ENCODE measurements at places on chromosomes 12 and 14.

GRCh38 chr14:36707570-36707969 lies 45.9 kb downstream of the PAX9 start:
- no peak for DNase-seq

DNA sequence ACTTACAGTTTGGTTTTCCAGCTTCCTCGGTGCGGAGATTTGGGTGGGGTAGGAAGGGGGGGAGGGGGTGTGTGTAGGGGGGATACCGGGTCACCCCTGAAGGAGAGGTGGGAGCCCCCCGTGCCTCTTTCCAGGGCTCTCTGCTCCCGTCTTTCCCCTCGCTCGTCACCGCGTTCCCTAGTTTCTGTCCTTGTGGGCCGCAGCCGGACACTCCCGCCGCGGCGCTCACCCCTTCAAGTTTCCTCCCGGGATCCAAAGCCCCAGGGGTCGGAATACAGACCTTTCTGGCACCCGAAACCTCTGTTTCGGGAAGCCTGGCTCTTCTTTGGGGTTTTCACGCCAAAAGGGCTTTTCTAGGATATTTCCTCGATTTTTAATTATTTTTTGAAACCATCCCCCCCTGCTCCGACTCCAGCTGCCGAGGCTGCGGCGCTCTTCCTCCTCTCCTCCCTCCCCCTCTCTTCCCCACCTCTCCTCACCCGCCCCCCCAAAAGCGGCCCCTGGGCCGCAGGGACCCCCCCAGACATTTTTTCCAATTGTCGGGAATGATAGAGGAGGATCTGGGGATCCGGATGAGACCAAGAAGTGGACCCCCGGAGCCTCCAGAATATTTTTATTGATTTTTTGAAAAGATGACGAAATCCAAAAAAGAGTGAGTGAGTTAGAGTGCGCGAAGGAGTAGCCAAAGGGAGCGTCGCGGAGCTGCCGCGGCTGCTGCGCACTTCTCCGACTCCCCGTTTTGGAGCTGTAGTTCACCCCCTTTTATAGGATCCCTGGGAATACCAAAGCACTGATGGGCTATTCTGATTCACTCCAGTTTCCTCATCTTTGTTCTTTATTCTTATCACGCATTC lies 1.7 kb downstream of the CCND2 start:
- DNase-seq: no peak

DNA sequence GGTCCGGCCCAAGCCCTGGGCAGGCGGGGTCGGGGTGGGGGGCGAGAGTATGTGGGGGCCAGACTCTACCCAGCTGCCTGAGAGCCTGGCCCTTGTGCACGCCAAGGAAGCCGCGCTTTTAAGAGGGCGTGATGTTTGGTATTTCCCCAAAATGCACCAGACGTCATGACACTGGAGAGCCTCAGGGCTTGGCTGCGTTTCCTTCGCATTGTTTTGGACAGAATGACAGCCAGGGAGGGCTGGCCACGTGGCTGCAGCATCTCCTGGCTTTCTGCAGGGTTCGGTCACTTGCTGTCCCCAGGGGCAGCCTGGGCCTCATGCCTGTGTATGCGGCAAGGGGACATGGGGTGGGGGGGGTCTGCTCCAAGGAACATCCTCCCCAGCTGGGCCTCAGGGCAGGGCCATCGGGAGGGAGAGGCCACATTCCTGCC lies 16.1 kb upstream of the NUDT14 start:
- DNase-seq: no peak

GRCh38 chr14:105173901-105174894 lies 5.6 kb upstream of the JAG2 start:
- DNase-seq: no peak

DNA sequence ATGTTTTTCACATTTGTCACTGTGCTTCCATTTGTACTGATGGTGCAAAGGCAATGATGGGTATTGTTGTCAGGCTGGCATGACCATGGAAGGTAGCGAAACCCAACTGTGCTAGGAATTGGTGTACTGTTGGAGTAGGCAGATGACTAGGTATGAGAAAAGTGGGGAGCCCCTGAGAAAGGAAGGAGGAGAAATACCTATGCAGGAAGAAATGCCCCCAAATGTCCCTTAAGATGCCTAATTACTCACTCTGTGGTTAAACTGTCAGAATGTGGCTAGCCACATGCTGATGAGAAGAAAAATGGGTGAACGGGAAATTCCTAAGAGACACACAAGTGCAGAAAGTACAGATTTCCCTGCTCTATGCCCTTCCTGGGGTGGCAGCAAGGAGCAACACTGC lies 339.1 kb downstream of the TMEM132D start:
- DNase-seq: no peak

- DNase-seq: no peak
Observed at GRCh38 chr14:23538785-23539184, 12.8 kb downstream of the ZFHX2 start.

- no peak for DNase-seq
Observed at GRCh38 chr12:132783917-132784531, 22.4 kb upstream of the ANKLE2 start.

- no peak for DNase-seq
Observed at GRCh38 chr14:57865403-57866198, at the start of gene SLC35F4. Gene SLC35F4, minus strand, starts transcription at chr14:57866092.

DNA sequence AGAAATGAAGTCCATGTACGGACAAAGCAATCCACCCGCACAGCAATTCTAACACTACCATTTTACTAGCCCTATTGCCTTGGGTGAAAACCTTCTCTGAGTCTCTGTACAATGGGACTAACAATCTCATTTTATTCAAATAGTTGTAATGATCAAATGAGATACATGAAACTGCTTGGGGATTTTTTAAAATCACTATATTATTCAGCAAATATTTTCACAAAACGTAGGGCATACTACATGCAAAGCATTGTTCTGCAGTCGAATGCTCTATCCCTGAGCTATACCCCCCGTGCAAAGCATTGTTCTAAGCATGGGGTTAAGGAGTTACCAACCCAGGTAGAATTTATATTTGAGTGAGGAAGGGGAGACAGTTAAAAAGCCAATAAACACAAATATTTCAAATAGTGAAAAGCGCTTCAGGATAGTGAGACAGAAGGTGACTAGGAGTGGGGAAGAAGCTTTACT lies 554 bp upstream of the ATF7 start:
- DNase-seq: no peak

DNA sequence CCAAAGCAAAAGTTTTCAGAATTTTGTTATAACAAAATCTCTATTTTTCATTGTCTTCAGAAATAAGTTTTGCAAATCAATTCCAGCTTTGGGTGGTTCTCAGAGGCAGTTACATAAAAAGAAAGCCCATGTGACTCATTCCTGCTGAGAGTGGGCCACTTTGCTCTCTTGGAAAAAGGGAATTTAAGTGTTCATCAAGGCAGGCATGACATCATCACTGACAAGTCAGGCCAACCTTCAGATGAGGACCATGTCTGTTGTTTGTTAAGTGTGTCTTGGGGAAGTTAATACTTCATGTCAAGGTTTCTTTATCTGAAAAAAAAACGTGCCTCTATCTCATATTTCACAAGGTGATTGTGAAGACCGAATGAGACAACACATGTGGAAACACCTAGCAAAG lies 519.8 kb upstream of the TMPO start:
- no peak for DNase-seq

- DNase-seq: no peak
Observed at GRCh38 chr14:22691171-22691570, 47.0 kb upstream of the OR6J1 start.

DNA sequence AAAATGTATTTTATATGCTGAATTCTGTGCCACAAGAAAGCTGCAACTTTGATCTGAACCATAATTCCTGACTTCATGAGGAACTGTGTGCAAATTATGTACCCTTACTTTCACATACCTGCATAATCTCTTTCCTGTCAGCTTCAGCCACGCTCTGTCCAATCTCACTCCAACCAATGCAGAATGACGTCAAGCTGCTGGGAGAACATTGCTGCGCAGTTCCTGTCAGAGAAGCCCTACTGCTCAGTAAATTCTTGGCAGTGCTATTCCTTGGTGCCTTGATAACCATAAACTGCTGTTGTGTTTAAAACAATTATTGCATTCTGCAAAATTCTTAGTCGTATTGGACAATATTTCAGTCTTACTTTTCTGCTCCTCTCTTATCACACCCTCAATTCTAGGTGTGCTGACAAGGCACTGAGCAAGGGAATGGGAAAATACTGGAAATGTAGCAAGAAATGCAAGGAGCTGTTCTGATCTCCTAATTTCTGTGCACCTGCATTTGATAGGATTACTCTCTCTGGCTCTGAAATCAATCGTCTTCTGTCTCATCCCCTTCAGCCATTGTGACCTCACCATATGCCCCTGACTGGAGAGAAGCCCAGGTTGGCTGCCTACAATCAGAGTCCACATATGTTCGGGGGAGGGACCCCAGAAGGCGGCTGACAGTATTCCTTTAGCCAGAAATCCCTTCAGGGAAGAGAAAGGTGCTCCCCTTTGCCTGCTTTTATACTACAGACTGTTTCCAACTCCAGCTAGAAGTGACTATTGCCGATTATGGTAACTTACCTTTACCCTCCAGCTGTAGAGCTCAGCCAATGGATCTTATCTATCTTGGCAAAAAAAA lies 274.9 kb upstream of the NOVA1 start:
- no peak for DNase-seq

- DNase-seq: no peak
Observed at GRCh38 chr12:44025499-44025898, 189.6 kb downstream of the TMEM117 start.

- no peak for DNase-seq
Observed at GRCh38 chr14:68815298-68816182, 22.7 kb upstream of the ZFP36L1 start.

Measured in activated CD8-positive, alpha-beta memory T cell treated with anti-CD3 and anti-CD28 coated beads for 48 hours (primary cell).